ENCODE measurements at places on chromosomes 11 and 22.
A peak's percentile ranks its signal among the peaks of the same experiment; 100 is the strongest.

- no peak for DNase-seq
Measured at GRCh38 chr11:19080579-19080993, 20.1 kb upstream of the MRGPRX2 start.

GRCh38 chr11:111629499-111629898 is 27.2 kb downstream of the SIK2 start:
- no peak for DNase-seq

- DNase-seq = peak; percentile 84
Measured at GRCh38 chr11:62171261-62171723, 18.7 kb upstream of the SCGB1D1 start.

DNA sequence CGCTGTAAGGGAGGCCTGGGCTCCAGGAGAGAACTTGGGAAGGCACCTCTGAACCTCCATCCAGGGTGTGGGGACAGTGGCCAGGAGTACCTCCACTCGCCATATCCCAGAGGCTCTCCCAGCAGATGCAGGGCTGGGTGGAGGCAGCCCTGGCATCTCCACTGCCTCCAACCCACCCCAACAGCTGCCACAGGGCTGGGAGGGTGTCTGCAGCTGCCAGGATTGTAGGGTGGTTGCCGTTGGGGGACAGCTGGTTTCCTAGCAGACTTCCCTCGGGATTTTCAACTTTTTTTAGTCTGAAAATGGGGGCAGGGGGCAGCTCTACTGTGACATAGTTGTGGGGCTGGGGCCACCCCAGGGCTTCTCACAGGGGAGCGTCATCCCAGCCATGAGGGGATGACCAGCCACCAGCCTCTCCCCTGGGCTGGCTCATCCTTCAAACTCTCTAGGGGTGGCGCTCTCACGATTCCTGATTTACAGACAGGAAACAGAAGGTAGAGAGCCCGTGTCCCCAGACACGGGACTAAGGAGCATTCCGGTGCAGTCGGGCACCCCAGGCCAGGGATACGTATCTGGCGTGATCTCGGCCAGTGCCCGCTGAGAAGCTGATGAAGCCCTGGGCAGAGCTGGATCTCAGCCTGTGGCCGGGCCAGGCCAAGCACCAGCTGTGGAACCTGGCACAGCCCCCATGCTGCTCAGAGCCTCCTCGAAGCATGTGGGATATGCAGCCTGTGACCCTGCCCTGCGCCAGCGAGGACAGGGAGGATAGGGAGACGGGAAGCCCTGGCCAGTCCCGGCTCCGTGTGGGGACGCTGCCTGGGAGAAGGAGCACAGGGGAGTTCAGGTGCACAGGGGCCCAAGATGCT is 9.9 kb downstream of the PRR5 start:
- DNase-seq = no peak

DNA sequence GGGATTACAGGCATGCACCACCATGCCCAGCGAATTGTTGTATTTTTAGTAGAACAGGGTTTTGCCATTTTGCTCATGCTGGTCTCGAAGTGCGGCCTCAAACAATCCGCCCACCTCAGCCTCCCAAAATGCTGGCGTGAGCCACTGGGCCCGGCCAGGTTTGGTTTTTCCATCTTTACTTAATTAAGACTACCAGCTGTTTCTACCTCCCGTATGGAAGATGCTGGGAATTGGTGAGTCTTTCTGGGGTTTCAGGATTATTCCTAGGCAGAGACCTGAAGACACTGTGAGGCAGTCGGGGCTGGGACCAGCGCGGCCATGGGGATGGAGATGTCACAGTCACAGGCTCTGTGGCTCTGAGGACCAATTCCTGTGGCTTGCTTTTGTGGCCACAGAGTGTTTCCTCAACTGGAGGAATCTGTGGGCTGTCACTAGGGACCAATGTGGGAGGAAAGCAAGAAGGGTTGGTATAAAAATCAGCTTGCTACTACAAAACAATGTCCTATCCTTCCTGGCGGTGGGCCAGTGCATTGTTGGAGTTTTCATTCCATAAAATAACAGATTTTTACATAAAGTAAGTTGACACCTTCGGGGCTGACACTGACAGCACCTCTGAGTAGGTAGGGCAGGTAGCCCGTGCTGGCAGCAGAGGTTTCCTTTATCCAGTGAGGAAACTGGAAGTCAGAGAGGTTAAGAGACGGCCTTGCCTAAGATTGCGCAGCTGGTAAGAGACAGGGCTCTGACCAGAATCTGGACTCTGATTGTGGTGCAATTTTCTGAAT is 8.4 kb upstream of the FTH1 start:
- no peak for DNase-seq

GRCh38 chr11:75715688-75716087 is 1.9 kb upstream of the MOGAT2 start:
- DNase-seq = no peak

GRCh38 chr11:105937331-105937730 is 84.7 kb downstream of the MSANTD4 start:
- DNase-seq = no peak

DNA sequence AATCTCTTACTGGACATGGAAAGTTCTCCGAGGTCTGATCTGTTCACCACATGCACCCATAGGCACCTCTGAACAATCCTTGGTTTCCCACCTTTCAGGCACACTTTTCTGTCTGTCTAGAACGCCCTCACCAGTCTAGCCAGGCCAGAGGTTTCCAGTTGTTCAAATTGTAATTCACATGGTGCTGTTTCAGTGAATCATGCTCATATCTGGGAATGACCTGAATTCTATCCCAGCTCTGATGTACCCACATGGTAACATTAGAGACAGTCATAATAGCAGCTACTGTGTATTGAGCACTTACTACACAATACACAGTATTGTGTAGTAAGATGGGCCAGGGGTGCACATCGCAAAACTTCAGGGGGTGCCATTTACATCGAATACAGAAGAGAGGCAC is 138.2 kb downstream of the COMMD9 start:
- DNase-seq = no peak

- no peak for DNase-seq
Measured at GRCh38 chr22:22573047-22573889, 14.2 kb upstream of the PRAME start.

- no peak for DNase-seq
Measured at GRCh38 chr11:9568161-9568853, 5.2 kb upstream of the WEE1 start.

DNA sequence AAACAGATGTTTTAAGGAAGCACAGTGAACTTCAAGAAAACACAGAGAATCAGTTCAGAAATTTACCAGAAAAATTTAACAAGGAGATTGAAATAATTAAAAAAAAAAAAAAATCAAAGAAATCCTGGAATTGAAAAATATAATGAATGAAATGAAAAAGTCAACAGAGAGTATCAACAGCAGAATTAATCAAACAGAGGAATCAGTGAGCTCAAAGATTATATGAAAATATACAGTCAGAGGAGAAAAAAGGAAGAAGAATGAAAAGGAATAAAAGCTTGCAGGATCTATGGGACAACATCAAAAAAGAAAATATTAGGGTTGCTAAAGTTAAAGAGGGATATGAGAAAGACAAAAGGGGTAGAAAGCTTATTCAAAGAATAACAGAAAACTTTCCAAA is 82.3 kb downstream of the XRRA1 start:
- DNase-seq = no peak

DNA sequence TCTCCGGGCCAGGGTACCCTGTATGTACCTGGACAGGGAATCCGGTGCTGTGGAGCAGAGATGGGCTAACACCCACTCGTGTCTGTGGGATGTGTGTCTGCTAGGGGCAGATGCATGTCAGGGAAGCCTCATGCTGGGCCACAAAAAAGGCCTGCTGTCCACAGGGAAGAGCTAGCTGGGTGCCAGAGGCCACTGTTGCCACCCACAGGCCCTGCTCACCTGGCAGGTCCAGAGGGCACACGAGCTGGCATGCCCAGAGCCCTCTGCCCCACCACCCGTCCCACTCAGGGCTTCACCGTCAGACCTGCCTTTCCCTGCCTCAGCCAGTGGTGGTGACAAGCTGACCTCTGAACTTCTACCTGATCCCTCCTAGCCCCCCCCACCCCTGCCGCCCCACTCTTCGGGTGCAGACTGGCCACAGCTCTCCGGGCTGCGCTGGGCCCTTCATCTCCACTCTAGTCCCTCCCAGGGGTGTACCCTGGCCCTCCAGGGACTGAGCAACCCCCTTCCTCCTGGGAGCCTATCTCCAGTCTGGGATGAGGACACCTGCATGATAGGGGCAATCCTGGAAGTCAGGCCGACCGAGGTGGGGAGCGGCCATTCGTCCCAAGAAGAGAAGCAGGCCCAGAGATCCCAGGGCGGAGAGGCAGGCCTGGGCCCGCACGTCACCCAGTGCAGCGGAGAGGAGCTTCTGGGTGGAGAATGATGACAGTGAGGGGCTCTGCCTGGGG is 1.4 kb downstream of the SLC25A22 start:
- no peak for DNase-seq

DNA sequence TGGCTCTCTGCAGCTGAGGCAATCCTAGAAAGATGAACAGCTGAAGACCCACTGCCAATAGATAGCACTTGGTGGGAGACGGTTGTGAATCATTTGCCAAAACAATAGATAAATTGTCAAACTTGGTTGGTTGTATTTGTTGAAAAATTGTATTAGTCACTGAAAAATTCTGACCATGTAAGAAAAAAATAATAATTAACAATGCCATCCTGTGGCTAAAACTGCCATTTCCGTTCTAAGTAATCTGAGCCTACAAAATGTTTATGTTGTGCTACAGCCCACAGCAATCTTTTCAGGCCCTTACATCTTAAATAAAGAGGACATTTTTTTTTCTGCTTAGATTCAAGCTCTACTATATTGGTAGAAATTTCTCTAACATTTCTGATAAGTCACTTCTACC is 103.2 kb upstream of the ANO3 start:
- no peak for DNase-seq

DNA sequence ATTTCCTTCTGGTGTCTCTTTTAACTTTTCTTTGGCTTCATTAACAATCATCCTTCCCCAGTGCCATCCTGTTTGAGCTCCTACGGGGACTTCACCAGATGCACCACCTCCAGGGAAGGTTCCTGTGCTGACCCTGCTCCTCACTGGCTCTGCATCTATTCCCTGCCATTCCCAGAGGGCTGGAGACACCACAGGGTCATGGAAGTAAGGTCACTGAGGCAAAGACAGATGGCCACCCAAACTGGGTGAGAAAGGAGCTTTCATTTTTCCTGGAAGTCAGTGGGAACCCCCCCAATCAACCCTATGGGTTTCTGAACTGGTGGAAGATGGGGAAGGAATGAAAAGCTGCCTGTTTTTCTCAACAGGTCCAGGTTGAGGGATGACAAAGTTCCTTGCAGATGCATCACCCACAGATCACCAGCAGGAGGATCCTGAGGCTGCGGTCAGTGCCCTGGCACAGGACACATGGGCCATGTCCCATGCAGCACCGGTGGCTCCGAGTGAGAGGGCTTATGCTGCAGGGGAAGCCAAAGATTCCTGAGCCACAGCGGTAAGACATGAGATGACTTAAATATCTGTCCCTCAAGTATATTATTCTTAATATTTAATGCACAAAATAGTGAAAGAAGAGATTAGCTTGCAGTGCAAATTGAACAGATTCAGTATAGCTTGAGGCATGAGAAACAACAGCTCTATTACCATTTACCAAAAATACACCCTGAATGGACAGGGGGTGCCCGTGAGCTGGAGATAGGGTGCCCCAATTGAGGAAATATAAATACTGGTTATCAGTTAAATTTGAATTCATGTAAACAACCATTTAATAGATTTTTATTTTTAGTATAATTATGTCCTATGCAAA is 73.0 kb upstream of the VPREB1 start:
- no peak for DNase-seq

DNA sequence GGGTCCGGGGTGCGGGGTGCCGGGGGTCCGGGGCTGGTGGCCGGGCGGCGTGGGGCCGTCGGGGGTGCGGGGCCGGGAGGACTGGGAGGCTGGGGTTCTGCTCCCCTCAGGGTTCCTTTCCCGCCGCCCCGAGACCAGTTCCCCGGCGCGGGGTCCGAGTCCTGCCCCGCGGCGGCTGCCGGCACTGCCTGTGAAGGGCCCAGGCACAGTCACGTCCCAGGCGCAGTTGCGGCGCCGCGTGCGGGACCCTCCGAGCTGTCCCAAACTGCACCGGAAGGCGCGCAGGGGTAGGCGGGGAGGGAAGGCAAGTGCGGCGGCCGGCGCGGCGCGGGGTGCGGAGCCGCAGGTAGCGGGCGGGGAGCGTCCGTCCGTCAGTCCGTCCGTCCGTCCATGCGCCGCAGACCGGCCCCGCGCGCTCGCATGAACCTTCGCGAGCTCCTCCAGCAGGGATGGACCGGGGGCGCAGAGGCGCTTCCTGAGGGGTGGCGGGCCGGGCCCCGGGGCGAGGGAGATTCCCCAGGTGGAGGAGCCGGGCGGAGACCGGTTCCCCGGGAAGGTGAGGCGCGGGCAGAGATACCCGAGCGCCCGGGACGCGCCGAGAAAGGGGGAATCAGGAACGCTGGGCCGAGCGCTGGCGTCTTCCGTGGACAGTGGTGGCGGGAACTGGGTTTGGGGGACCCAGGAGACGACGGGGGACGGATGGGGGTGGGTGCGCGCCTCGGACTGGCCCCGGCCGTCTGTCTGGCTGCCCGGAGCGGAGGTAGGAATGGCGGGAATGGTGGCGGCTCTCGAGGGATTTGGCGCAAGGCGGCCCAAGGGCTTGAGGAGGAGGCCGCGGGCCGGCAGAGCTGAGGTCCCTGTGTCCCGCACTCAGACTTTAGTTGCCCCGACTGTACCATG is 3.1 kb upstream of the ADORA2A start:
- peak; percentile 31 for DNase-seq

DNA sequence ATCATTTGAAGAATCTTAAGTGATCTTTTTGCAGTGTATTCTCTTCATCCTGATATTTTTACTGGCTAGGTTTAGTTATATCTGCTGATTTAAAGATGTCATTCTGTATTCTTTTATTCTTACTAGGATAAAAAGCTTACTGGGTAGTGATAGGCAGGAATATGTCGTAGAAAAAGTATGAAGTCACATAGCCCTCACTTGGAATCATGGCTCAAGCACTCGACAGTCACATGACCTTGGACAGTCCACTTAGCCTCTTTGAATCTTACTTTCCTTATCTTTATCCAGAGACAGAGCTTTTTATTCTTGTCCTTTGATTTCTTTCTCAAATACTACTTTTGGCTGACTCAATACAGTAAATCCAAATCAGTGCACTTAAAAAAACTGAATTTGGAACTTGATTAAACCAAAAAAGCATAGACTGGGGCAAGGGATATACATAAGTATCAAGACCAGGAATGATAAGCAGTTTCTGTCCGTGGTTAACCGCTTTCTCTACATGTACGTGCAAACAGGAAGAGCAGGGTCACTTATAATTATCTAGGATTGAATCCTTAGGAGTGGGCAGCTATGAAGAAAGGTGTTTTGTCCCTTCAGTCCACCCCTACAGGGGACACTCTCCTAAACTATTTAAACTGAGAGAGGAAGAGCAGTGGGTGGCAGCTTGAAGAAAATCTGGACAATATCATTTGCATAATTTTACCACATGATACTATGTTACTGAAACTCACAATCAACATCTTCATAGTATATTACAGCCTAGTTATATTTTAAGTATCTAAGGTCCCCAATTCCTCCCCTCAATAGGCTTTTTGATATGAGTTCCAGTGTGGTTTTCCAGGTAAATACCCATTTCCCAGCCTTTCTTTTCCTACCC is 8.0 kb downstream of the MMP7 start:
- no peak for DNase-seq
